ENCODE measurements at places on chromosomes 7 and 10.

GRCh38 chr10:88793712-88794299, 8.7 kb upstream of the LIPM start:
- no peak for DNase-seq

- no peak for DNase-seq
Measured at GRCh38 chr10:23194471-23194965, 2.4 kb downstream of the PTF1A start.

- DNase-seq: no peak
Measured at GRCh38 chr7:68088879-68089278, 1092.2 kb downstream of the TYW1 start.

DNA sequence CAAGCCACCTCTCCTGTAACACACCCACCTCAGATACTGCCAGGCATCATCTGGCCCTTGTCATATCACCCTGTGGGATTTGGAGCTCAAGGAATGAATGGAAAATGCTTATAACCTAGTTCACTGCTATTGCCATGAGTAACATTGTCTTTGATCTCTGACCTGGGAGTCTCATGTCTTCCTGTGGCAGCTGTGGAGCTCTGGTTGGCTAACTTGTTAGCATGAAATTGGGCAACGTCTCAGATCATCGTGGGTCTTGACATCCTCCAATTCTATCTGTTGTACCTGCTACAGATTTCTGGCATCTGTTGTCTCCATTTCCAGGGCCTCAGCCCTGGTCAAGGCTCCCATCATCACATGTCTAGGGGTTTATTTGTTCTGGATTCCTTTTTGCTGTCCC, 2.2 kb upstream of the TMEM270 start:
- no peak for DNase-seq

- DNase-seq: no peak
Measured at GRCh38 chr10:113618338-113618737, 45.5 kb downstream of the NRAP start.

DNA sequence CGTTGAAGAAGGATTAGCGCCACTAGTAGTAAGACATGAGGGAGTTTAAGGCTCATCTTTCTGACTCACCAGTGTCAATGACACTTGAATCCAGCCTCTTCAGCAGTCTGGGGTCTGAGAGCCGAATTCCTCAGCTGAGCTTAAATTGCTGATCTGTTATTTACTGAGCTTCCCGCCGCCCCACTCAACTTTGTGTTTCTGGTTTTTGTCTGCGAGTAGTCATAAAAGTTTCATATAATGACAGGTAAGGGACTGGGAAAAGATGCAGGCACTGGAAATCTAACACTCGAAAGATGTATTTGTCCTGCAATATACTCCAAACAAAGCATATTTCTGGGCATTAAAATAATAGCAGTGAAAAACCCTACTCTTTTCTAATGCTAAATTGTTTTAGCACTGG, 51.2 kb upstream of the RELN start:
- DNase-seq: no peak

- no peak for DNase-seq
Measured at GRCh38 chr10:44334091-44334490, 50.8 kb downstream of the CXCL12 start.
